ENCODE measurements at places on chromosomes 6 and 20.

DNA sequence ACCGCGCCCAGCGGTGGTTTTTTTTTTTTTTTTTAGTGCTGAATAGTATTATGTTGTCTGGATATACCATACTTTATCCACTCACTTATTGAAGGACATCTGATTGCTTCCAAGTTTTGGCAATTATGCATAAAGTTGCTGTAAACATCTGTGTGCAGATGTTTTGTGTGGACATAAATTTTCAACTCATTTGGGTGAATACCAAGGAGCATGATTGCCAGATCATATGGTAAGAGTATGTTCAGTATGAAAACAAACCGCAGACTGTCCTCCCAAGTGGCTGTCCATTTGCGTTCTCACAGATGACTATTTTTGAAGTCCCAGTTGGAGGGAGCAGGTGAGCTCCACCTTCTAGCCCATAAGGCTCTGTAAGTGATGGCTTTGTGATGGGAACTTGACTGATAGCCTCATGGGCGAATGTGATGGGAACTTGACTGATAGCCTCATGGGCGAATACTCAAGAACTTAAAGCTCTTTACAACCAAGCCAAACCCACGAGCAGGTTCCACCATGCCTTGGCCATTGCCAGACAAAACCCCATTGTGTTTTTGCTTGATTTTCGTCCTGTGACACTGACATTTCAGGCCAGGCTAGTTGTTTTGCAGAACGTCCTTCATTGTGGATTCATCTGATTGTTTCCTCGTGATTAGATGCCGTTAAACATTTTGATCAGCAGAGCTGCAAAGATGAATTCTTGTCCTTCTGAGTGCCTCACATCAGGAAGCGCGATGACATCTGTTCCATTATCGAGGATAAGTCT is 51.0 kb downstream of the ZBTB2 start:
- DNase-seq = no peak

DNA sequence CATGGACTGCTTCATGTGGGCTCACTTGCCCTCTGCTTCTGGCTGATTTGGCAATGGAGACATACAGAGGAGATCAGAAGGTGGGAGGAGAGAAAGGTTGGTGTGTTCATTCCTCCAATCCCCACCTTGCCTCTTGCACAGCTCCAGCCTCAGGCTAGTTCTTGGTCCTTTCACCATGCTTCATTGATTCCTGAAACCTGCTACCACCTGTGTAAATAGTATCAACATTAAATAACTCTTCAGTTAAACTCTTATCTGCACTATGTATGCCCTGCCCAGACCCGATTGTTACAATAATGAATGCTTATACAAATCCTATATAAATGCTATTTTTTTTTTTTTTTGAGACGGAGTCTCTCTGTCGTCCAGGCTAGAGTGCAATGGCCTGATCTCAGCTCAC is 174.5 kb downstream of the CD83 start:
- no peak for DNase-seq

DNA sequence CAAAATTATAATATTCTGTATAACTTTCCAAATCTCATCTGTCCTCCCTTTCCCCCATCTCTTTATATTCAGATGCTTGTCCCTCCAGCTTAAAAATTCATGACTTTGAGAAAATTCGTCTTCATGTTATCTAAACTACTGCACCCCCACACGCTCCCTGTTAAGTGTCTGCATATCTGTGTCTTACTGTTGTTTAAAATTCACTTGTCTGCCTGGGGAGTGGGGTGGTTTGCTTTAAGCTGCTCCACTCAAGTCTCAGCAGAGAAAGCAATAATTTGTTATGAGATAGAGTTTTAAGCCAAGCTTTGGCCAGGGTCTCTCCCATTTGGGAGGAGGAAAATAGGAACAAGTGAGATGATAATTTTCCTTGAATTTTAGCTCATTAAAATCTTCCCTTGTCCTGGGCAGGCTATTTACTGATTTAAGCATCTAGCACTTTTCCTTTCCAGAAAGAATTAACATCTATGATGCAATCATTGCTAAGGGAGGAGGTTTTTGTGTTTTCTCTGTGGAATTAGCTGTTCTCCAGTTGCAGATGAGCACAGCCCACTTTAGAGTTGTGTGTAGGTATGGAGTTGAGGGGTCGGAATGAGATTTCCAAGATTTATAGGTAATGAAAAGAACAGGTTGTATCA is 36.8 kb downstream of the MTHFD1L start:
- no peak for DNase-seq

DNA sequence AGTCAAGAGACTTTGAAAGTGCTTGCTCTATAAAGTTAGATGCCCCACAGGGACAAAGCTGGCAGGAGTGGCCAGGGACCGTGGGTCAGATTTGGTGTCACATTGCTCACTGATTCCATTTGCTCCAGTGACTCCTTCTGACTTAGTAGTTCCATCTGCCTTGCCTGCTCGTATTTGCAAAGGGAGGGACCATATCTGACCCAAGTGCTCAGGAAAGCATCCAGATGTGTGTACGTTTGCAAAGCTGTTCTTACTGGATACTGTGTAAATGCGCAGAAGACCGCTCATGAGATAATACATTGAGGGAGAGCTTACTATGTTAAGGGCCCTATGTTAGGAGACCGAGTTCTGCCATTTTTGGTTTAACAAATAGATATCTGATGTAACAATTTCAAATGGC is 21.2 kb upstream of the CCN6 start:
- no peak for DNase-seq

Data from trophoblast cell (in vitro differentiated cells and primary cell).